Epithelial cell of prostate (primary cell): ENCODE measurements at places on chromosomes 2 and 18.

DNA sequence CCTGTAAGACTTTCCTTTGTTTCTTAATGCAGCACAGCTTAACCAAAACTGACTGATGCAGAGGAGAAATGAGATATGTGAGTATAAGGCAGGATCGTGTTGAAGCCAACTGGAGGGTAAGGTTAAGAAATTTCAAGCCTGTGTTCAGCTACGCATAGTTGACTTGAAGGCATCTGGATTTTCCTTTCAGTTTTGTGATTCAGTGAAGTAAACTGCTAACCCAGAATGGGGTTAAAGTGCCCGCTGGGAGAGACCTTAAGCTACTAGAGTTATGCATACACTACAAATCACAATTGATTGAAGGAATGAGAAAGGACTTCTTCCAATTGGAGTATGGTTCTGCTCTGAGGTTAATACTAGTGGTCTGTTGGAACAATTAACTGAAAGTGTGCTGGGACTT, 22.6 kb downstream of the THSD7B start:
- DNase-seq: no peak

DNA sequence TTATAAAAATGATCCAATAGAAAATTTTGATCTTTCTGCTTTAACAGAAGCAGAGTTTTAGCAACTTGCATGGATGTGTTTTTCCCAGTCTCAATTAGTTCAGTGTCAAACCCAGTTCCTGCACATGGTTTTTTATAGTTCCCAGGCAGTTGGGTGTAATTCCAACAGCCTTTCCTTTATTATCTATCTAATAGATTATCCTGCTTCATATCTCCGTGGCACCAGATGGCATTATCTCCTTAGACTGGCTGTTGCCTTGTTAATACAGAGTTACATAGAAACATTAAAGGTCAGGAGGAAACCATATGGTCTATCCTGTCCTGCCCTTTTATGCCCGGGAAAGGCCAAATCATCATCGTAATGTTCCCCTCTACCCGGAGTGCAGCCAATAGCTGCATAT, 400.9 kb upstream of the SMIM21 start:
- no peak for DNase-seq

- DNase-seq: no peak
Observed at GRCh38 chr18:39555496-39555895, 1989.9 kb upstream of the CELF4 start.

DNA sequence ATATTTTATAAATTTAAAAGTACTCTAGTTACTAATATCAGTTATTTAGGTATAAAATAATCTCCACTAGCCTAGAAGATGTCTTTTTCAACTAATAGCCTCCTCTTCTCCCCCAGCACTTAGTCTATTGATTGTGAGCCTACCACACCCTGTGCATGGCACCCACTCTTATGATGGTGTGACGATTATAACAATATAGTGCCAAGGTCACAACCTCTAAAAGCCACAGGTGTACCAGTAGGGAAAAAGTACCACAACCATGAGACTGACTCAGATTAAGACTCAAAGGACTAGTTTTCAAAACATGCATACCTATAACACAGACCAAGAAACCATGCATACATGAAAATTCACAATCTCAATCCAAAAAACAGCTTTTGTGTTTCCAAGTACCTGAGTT, 27.6 kb downstream of the THADA start:
- DNase-seq: no peak

GRCh38 chr2:23425885-23426262, 40.9 kb downstream of the KLHL29 start:
- DNase-seq: no peak

- peak; percentile 61 for DNase-seq
Observed at GRCh38 chr2:45946023-45946422, 294.5 kb downstream of the PRKCE start.

- DNase-seq: no peak
Observed at GRCh38 chr2:25419678-25420242, 78.0 kb upstream of the DNMT3A start.

- peak; percentile 50 for DNase-seq
Observed at GRCh38 chr18:8948471-8949149, 153.9 kb upstream of the NDUFV2 start.

DNA sequence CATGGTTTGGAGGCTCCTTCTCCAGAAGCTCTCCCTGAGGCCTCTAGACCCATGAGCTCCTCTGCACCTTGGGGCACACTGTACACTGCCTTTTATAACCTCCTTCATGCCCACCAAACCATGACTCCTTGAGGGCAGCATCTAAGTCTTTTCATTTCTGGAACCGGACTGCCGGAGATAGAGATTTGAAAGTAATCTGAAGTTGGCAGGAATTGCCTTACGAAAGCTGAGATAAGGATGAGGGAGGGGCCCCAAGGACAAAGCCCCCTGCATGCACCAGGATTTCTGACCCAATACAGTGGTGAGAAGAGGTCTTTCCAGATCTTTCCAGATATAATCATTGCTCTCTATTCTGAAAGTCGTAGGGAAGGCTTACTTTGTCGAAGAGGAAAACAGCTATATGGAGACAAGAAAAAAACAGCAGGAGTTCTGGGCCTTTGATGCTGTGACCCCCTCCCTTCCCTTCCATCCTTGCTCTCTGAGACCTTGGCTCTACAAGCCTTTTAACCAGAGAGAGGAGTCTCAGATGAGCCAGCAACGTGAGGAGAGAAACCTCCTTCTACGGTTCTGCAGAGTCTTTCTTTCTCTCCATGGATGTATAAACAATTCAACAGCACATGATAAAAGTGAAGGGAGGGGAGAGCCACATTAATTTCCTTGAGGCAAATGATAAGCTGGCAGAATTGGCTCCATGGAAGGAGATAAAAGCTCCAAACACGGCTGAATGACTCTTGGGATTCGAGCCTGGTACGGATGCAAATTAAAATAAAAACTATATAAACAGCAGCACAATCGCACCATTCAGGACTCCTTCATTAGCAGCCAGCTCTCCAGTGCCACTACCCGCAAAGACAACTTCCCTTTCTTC, 88.0 kb upstream of the RTN4 start:
- no peak for DNase-seq

- DNase-seq: no peak
Observed at GRCh38 chr18:7070466-7070865, 47.1 kb downstream of the LAMA1 start.
